ENCODE measurements at places on chromosomes 7 and 10. TPM values are rescaled to one million over a fixed set of nuclear protein-coding genes. Genes with fewer than 3 reads are reported as not detected.

- DNase-seq = no peak
Observed at GRCh38 chr7:107170051-107170915, 1.5 kb downstream of the HBP1 start.

GRCh38 chr7:76063525-76063924 is 15.6 kb downstream of the MDH2 start:
- DNase-seq = no peak

GRCh38 chr10:133262696-133263095 is 14.0 kb downstream of the ADAM8 start:
- DNase-seq = no peak

GRCh38 chr10:20596065-20596755 is 300.9 kb downstream of the NEBL start:
- no peak for DNase-seq

The SYT15 gene
- 8.3 TPM for polyA plus RNA-seq

GRCh38 chr7:101882595-101883564 is 65.5 kb downstream of the CUX1 start:
- DNase-seq = no peak

DNA sequence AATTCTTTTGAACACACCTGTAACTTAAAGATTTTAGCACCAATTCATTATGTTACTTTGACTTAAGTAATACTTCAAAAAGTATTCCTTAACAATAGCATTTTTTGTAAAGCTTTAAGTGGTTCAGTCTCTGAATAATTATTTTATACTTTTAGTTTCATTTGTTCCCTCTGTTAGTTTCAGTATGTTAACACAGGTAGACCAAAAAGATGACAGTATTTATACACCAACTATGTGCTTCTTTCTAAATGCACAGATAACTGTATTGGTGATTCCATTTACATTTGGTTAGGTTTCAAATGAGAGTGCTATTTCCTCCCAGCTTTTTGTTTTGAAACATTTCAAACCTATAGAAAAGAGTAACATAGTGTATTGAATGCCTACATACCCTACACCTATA is 14.0 kb downstream of the RALA start:
- no peak for DNase-seq

GRCh38 chr10:21797984-21798765 is 205.4 kb downstream of the DNAJC1 start:
- no peak for DNase-seq

The ABCB4 gene
- polyA plus RNA-seq = 0.44 TPM

All from left renal pelvis (tissue), 4 donors.